Fibroblast of the aortic adventitia (primary cell): ENCODE measurements at places on chromosomes 11 and 22. TPM values are rescaled to one million over a fixed set of nuclear protein-coding genes. Genes with fewer than 3 reads are reported as not detected.

C11orf97 gene
- not detected in 2 replicates for total RNA-seq

MAPK11 gene
- total RNA-seq = 3.0 and 5.8 TPM in 2 replicates

POU2AF2 gene
- total RNA-seq = not detected in 2 replicates

RBM4 gene
- 34.5 and 73.8 TPM in 2 replicates for total RNA-seq

CDK2AP2 gene
- total RNA-seq = 8.7 and 22.1 TPM in 2 replicates

MAML2 gene
- total RNA-seq = 15.4 and 20.1 TPM in 2 replicates

RAB36 gene
- total RNA-seq = 3.5 and 4.6 TPM in 2 replicates

PHLDB1 gene
- 49.1 and 93.5 TPM in 2 replicates for total RNA-seq

C11orf21 gene
- total RNA-seq = not detected in 2 replicates

RNF26 gene
- total RNA-seq = 4.7 and 7.1 TPM in 2 replicates

GVQW3 gene
- total RNA-seq = 2.0 and 4.2 TPM in 2 replicates

LMO2 gene
- 5.6 and 21.8 TPM in 2 replicates for total RNA-seq

MIEF1 gene
- 24.0 and 27.7 TPM in 2 replicates for total RNA-seq

CATSPERZ gene
- total RNA-seq = not detected in 2 replicates

RAB3IL1 gene
- total RNA-seq = 17.1 and 50.7 TPM in 2 replicates

BLID gene
- 2.1 and 30.6 TPM in 2 replicates for total RNA-seq

DCHS1 gene
- total RNA-seq = 5.2 and 19.0 TPM in 2 replicates

APOL6 gene
- total RNA-seq = 29.4 and 33.1 TPM in 2 replicates

TMEM179B gene
- 39.4 and 54.7 TPM in 2 replicates for total RNA-seq

PATE4 gene
- total RNA-seq = not detected in 2 replicates

SLC17A6 gene
- total RNA-seq = not detected in 2 replicates

ABTB2 gene
- 0.82 and 1.7 TPM in 2 replicates for total RNA-seq

ACER3 gene
- total RNA-seq = 5.3 and 15.3 TPM in 2 replicates

ACRV1 gene
- not detected in 2 replicates for total RNA-seq

SLC25A45 gene
- 0.41 and 5.8 TPM in 2 replicates for total RNA-seq

OSBP gene
- 27.3 and 35.5 TPM in 2 replicates for total RNA-seq

GPHA2 gene
- total RNA-seq = not detected in 2 replicates

JHY gene
- 5.2 and 9.3 TPM in 2 replicates for total RNA-seq

MAJIN gene
- total RNA-seq = not detected in 2 replicates

PKDREJ gene
- 0.09 TPM in 1 of 2 replicates, not detected in the other for total RNA-seq

PLEKHB1 gene
- total RNA-seq = 1.1 and 1.9 TPM in 2 replicates

P2RY6 gene
- 1.2 TPM in 1 of 2 replicates, not detected in the other for total RNA-seq

GLYATL2 gene
- total RNA-seq = 3.3 TPM in 1 of 2 replicates, not detected in the other

TLCD5 gene
- 5.8 and 6.4 TPM in 2 replicates for total RNA-seq

TRPM5 gene
- total RNA-seq = not detected in 2 replicates

FIBIN gene
- total RNA-seq = 15.5 and 22.6 TPM in 2 replicates

PHF21B gene
- total RNA-seq = not detected in 2 replicates

MRGPRF gene
- 34.3 and 41.8 TPM in 2 replicates for total RNA-seq

IL17REL gene
- total RNA-seq = not detected in 2 replicates

SMIM38 gene
- 0.09 and 0.33 TPM in 2 replicates for total RNA-seq

MGAT3 gene
- total RNA-seq = 0.27 and 2.0 TPM in 2 replicates

BATF2 gene
- 0.25 and 0.45 TPM in 2 replicates for total RNA-seq

TYR gene
- not detected in 2 replicates for total RNA-seq

OR51B4 gene
- total RNA-seq = 0.18 TPM in 1 of 2 replicates, not detected in the other

HORMAD2 gene
- not detected in 2 replicates for total RNA-seq

LUZP2 gene
- total RNA-seq = 0.74 and 20.6 TPM in 2 replicates

TMEM191C gene
- total RNA-seq = 0.08 and 0.45 TPM in 2 replicates

MRGPRX3 gene
- total RNA-seq = not detected in 2 replicates

UPK3A gene
- not detected in 2 replicates for total RNA-seq

NOX4 gene
- 1.4 and 2.5 TPM in 2 replicates for total RNA-seq

CYTH4 gene
- total RNA-seq = 0.25 and 0.72 TPM in 2 replicates

NLRP10 gene
- total RNA-seq = 1.7 and 6.8 TPM in 2 replicates

HYLS1 gene
- total RNA-seq = 3.1 and 15.3 TPM in 2 replicates
